ENCODE measurements at places on chromosomes 12 and 14. TPM values are rescaled to one million over a fixed set of nuclear protein-coding genes. Genes with fewer than 3 reads are reported as not detected.

The KCNA5 gene
- total RNA-seq: not detected

DNA sequence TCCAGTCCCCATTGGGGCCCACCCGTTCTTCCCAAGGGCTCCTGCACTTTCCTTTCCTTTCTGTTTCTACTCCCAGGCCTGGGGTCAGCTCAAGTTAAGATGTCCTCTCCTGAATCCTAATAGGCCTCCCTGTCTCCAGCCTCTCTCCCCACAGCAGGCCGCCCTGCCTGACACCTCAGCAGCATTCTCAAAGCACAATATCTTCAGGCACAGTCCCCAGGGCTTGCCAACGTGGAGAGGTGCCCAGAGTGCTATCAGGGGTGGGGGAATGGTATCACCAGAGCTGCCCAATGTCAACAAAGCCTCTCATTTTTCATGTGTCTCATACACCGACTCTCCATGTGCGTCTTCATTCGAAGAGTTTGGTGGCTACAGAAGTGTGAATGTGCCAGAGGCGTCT, 123.0 kb downstream of the FOXN3 start:
- H3K4me1 ChIP-seq: no peaks in the 10 kb centered on the region
- no peak overlapping the region for H3K27ac ChIP-seq
- no peaks in the 10 kb centered on the region for H3K36me3 ChIP-seq
- H3K27me3 ChIP-seq: peaks cover 43% of the 10 kb centered on the region

DNA sequence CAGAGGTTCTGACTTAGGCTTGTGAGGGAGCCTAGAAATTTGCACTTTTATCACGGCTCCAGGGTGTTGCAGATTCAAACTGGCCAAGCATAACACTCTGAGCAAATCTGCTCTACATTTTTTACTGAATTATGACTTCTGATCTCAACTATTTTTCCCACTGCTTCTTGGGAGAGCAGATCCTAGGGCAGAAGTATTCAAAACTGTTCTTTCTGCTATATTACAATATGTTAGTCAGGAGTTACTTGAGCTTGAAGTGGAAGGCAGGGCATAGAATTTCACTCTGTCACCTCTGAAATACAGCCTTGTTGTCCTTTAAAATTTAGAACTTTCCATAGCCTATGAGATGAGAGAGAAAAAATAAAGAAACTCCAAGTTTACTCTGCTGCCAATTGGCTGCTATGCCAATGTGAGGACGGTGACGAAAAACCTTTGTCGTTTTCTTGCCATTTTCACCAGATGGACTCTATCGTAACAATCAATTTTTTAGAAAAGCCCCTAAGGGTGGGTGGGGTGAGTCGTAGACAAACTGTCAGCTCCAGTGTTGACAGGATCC, 16.4 kb upstream of the KERA start:
- peaks cover 10% of the 10 kb centered on the region for H3K4me1 ChIP-seq
- no peak overlapping the region for H3K4me3 ChIP-seq
- no peak for DNase-seq
- no peaks in the 10 kb centered on the region for H3K36me3 ChIP-seq

The GRIP1 gene
- total RNA-seq: 16.0 TPM

DNA sequence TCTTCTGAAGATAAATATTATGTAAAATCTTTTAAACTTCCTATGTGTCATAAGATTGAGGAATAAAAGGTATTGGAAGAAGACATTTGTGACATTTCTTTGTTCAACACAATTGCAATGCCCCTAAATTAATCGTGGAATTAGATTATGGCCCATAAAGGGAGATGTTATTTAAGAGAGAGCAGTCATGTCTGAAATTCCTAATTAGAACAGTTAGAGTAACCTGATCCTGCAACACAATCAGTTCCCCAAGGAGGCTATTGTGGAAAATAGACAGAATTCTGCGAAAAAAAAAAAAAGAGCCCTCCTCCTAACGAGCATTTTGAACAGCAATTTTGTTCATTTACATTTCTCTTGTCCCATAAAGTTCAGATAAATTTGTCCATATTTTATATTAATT, 339.5 kb downstream of the PAWR start:
- no peak for DNase-seq
- no peaks in the 10 kb centered on the region for H3K4me1 ChIP-seq
- H3K36me3 ChIP-seq: no peaks in the 10 kb centered on the region
- H3K27ac ChIP-seq: no peak overlapping the region
- H3K27me3 ChIP-seq: no peaks in the 10 kb centered on the region

- H3K4me1 ChIP-seq: peaks cover 20% of the 10 kb centered on the region
- H3K27me3 ChIP-seq: no peaks in the 10 kb centered on the region
- DNase-seq: no peak
- H3K4me3 ChIP-seq: no peak overlapping the region
- H3K36me3 ChIP-seq: peaks cover 15% of the 10 kb centered on the region
Measured at GRCh38 chr14:65434216-65434850, 21.8 kb downstream of the FUT8 start.

- peaks cover 92% of the 10 kb centered on the region for H3K27me3 ChIP-seq
- no peak overlapping the region for H3K27ac ChIP-seq
- no peak for DNase-seq
- H3K36me3 ChIP-seq: no peaks in the 10 kb centered on the region
- no peaks in the 10 kb centered on the region for H3K4me1 ChIP-seq
Measured at GRCh38 chr12:4866299-4866698, 43.4 kb upstream of the KCNA1 start.

GRCh38 chr14:51824191-51824590, 36.2 kb upstream of the GNG2 start:
- no peak for DNase-seq
- H3K27me3 ChIP-seq: no peaks in the 10 kb centered on the region
- no peak overlapping the region for H3K27ac ChIP-seq
- peaks cover 23% of the 10 kb centered on the region for H3K4me1 ChIP-seq

DNA sequence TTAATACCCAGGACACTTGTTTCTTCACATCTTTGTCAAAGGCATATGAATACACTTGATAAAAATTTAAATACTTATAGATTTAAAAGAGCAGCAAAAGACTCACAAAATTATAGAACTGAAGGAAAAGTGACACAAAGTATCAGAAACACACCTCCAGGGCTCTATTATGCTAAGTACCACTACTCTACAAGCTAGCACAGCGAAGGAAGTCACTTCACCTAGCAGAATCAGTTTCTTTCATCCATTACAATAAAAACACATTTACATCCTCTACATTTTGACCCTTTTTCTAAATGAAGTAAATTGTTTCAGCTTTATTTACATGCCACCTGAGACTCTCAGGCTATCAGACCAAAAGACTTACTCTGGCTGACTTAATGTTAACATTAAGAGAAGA, 26.6 kb upstream of the PTPRB start:
- no peak for DNase-seq
- H3K4me3 ChIP-seq: no peak overlapping the region
- H3K4me1 ChIP-seq: peaks cover 18% of the 10 kb centered on the region
- no peaks in the 10 kb centered on the region for H3K27me3 ChIP-seq
- H3K27ac ChIP-seq: no peak overlapping the region

DNA sequence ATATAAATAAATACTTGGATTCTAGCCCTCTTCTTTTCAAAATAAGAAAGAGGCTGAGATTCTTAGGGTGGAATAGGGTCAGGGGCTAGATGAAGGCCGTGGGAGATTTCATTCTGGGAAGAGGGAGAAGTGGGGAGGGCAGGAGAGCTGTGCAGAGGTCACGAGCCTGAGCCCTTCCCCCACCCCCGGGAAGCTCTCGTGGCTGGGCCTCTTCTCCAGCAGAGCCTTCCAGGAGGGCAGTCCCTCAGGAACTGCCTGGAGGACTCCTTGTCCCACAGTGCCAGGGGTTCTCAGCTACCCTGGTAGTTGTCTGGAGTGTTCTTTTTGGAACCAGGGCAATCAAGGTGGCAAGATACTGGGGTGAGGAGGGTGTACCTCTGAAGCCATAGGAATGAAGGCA, 94.0 kb downstream of the ESR2 start:
- DNase-seq: no peak
- no peak overlapping the region for H3K27ac ChIP-seq
- H3K36me3 ChIP-seq: no peaks in the 10 kb centered on the region

- no peak overlapping the region for H3K4me3 ChIP-seq
- peaks cover 31% of the 10 kb centered on the region for H3K27me3 ChIP-seq
- H3K36me3 ChIP-seq: no peaks in the 10 kb centered on the region
- no peak overlapping the region for H3K27ac ChIP-seq
Measured at GRCh38 chr14:99230208-99231151, 41.5 kb downstream of the BCL11B start.

The SALL2 gene
- total RNA-seq: 10.9 TPM

The SLC15A5 gene
- total RNA-seq: not detected

DNA sequence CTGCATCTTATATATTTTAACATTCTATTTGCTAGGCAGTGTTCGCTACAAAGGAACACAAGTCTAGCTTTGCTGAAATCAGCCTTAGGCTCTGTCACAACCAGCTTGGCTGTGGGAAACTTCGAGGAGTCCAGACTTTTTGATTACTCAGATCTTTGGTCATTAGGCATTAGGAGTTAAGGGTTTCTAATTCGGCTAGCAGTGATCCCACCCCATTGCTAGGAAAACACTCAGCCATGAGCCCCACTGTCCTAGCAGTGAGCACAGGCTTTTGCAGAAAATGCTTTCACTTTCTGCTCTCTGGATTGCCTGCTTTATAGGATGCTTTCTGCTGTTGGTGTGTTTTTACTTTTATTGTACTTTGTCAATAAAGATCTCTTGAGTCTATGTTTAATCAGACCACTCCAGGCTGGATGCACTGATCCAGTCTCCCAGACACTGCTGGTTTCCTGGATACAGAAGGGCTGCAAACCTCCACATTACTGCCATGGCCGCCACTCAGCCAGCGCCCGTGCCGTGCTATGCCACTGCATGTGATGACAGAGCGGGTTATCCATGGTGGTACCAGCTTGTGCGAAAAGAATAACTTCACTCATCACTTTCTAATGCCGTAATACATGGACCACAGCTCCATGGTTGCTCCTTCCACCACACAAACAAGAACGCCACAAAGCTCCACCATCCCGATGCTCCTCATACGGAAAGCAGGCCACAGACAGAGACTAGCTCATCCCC, 41.0 kb upstream of the PYGL start:
- H3K4me3 ChIP-seq: no peak overlapping the region
- no peaks in the 10 kb centered on the region for H3K27me3 ChIP-seq
- no peak overlapping the region for H3K27ac ChIP-seq
- no peaks in the 10 kb centered on the region for H3K4me1 ChIP-seq

The PTPRR gene
- 12.2 TPM for total RNA-seq

- no peaks in the 10 kb centered on the region for H3K36me3 ChIP-seq
- no peak for DNase-seq
- H3K27me3 ChIP-seq: no peaks in the 10 kb centered on the region
- peaks cover 27% of the 10 kb centered on the region for H3K4me1 ChIP-seq
- H3K4me3 ChIP-seq: no peak overlapping the region
Measured at GRCh38 chr12:66964629-66965028, 285.8 kb upstream of the GRIP1 start.

DNA sequence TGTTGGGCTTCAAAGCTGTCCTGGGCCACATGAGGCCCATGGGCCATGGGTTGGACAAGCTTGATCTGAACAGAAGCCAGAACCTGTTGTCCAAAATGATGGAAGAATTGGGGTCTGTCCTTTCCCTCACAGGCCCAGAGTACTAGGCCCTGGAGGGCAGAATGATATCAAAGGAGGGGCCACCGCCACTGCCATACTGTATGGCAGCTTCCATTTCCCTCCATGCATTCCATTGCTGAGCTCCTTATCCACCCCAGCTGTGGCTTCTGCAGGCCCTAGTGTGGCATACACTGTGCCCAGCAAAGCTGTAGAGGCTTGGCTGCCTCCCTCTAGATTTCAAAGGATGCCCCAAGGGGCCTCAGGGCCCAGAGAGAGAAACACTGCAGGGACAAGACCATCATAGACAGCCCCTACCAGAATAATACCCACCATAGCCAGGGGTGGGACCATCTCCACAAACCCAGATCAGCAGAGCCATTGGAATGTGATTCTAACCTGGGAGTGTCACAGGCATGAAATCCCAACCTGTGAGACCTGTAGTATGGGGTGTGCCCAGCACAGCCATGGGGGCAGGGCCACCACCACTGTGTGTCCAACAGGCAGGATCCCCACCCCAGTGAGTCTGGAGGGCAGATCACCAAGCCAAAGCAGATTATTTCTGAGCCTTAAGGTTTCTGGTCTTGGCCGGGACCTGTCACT, 61.4 kb upstream of the BEGAIN start:
- H3K4me1 ChIP-seq: no peaks in the 10 kb centered on the region
- H3K36me3 ChIP-seq: no peaks in the 10 kb centered on the region
- H3K4me3 ChIP-seq: no peak overlapping the region
- no peaks in the 10 kb centered on the region for H3K27me3 ChIP-seq
- DNase-seq: no peak

GRCh38 chr12:52085682-52086180, 6.2 kb downstream of the SMIM41 start:
- H3K27ac ChIP-seq: no peak overlapping the region
- no peaks in the 10 kb centered on the region for H3K36me3 ChIP-seq
- H3K27me3 ChIP-seq: peaks cover 13% of the 10 kb centered on the region
- no peak for DNase-seq
